Activated gamma-delta T cell treated with anti-CD3 and anti-CD28 coated beads, Interleukin-2, amount 50 U/mL, for 16 hours (primary cell): ENCODE measurements at places on chromosomes 3 and 15.

- DNase-seq = no peak
Measured at GRCh38 chr3:143209715-143210059, 90.1 kb downstream of the CHST2 start.

DNA sequence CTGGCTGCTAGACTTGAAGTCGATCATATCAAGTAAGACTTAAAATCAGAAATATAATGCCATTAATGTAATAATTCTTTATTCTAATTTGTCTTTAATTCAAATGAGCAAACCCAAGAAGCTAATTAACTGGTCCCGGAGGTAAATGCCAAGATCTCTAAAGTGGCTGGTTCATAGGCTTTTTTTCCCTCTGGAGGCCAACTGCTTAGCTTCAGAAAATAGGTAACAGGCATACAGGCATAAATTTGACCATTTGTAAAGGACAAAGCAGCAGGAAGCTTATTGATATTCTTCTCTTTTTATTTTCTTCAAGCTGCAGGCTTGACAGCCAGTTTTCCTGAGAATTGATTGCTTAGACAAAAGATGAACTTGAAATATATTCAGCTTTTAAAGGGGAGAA, 158.6 kb upstream of the RAP2B start:
- DNase-seq = no peak

DNA sequence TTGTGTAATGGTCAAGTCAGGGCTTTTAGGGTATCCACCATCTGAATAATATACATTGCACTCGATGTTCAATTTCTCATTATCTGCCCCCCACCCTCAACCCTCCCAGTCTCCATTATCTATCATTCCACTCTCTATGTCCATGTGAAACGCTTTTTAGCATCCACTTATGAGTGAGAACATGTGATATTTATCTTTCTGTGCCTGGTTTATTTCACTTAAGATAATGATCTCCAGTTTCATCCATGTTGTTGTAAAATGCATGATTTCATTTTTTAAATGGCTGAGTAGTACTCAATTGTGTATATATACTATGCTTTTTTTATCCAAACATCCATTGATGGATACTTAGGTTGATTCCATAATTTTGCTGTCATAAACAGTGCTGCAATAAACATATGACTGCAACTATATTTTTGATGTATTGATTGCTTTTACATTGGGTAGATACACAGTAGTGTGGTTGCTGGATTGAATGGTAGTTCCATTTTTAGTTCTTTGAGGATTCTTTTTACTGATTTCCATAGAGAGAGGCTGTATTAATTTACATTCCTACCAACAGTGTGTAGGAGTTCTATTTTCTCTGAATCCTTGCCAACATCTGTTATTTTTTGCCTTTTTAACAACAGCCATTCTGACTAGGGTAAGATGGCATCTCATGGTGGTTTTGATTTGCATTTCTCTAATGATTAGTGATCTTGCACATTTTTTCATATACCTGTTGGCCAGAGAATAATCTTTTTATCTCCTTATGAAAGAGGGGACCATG, 332.9 kb upstream of the TGFBR2 start:
- no peak for DNase-seq

DNA sequence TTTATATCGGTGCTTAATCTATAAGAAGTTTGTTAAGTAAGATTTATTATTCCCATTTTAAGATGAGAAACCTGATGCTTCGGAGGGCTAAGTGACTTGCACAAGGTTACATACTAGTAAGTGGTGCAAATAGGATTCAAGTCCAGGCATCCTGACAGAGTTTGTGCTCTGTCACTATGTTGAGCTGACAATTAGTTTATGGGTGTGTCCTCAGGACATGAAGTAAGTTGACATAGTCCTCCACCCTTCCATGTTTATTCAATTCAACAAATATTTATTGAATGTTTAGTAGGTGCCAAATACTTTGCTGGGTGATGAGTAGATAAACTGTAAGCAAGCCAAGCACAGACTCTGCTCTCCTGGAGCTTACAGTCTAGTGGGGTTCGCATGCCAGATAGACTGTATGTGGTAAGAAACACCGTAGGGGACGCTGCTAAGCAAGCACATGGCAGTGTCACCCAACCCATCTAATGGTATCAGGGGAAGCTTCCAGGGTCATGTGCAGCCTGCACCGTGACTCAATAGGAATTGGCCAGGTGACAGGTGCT, 342.7 kb upstream of the SATB1 start:
- no peak for DNase-seq

DNA sequence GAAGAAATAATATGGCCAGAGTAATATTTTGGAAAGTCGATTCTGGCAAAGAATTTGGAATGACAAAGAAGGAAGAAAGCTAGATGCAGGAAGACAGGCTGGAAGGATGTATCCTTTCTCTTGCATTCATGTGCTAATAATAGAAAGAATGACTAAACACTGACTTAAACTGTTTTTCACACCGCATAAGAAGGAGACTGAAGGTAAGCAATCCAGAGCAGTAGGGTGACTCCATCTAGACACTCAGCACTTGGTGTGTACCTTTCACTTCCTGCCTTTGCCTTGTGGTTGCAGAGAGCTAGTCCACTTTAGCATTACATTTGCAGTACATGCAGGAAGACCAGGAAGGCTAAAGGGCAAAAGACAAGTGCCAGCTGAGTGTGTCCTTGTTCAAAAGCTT, 234.6 kb downstream of the RBMS3 start:
- no peak for DNase-seq

- no peak for DNase-seq
Measured at GRCh38 chr3:171248426-171249111, 211.6 kb downstream of the TNIK start.

- no peak for DNase-seq
Measured at GRCh38 chr3:127208483-127209100, 15.7 kb downstream of the PRR23E start.

DNA sequence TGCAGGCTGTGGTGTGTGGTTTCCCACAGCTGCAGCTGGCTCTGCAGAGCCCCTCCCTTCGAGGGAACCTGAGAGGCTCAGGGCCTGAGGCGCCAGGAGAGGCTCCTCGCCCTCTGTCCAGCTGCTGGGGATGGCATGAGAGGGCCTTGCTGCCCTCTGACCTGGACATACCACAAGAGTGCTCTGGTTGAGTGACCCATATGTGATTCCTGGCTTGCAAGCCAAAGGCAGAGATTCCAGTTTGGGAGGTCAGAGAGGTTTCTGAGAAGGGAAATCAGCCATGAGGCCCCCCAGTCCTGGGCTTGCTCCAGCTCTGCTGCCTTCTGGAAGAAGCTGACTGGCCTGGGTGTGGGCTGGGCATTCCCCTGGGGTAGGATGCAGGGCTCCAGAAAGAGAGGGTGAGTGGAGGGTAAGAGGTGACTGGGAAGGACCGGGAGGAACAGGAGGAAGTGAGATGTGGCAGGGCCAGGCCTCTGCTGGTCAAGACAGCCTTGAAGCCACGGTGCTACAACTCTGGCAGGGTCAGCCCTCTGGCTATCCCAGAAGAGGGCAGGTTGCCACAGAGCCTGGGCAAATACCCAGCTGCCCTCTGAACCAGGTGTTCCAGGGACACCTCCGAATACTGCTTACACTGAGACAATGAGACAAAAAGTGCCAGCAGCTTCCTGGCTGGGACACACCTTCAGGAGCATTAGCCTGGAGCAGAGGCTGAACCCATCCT, 16.0 kb upstream of the SRP14 start:
- DNase-seq = no peak

DNA sequence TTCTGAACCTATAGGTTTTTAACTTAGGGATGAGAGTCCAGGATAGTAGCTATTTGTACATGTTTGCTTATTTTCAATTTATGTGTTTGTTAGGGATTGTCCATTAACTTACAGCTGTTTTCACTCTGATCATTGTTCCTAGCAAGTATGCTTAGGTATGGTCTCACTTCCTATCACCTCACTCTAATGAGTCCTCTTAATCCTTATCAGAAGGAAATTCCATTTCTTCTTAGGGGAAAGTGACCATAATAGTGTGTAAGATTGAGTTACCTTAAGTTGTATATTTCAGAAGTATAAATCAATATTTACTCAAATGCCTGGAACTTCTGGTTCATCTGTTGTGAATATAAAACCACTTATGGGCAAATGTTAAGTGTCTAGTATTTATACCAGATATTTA, 53.0 kb downstream of the PIAS1 start:
- no peak for DNase-seq

DNA sequence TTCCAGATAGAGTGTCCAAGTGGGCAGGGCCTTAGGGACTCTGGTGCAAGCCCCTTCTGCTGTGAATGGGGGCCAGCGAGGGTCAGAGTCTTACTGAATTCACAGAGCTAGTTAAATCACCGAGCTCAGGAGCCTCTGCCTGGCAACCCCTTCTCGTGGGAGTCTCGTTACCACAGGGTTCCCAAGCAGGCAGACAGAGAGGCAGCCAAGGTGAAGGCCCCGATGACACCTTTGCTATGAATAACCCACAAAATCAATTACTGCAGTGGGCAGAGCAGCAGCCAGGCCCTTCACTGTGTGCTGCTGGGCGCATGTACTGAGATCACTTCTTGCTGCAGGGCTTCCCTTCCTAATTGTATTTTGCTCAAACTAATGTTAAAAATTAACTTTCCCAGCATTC, 56.9 kb downstream of the SPSB4 start:
- DNase-seq = no peak

GRCh38 chr3:16529264-16529663, 15.8 kb upstream of the RFTN1 start:
- no peak for DNase-seq

DNA sequence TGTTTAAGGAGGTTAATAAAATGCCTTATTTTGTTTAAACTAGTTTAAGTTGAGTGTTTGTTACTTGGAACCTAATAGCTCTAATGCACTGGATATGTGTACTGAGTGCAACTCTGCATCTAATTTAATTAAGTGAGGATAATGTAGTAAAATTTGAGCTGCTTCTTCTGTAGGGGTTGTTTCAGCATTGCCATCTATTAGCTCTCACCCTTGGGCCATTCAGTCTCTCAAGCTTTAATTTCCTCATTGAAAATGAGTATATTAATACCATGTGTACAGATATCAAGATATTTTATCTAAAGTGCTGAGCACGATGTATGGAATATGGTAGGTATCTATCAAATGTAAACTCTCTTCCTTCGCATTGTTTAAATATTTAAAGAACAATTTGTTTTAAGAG, 375.7 kb upstream of the LRRC3B start:
- no peak for DNase-seq

GRCh38 chr15:63539521-63539920, 35.1 kb downstream of the USP3 start:
- no peak for DNase-seq

GRCh38 chr15:68290715-68291114, 13.2 kb downstream of the FEM1B start:
- DNase-seq = no peak

DNA sequence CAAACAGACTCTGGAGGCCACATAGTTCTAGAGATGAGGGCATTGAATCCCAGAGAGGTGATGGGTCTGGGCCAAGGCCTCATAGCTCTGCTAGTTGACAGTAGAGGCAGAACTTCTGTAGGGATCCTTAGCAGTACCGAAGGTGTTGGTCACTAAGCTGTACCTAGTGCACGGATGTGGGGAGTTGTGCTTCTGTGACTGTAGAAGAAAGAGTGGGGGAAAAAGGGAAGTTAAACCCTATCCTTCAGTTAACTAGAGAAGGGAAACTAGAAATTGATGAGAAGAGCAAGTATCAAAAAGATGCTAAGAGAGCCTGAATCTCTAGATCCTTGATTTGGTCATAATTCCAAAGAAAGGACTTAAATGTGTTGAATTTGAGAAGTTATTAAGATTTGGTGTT, 186.7 kb downstream of the NFKBIZ start:
- DNase-seq = no peak

DNA sequence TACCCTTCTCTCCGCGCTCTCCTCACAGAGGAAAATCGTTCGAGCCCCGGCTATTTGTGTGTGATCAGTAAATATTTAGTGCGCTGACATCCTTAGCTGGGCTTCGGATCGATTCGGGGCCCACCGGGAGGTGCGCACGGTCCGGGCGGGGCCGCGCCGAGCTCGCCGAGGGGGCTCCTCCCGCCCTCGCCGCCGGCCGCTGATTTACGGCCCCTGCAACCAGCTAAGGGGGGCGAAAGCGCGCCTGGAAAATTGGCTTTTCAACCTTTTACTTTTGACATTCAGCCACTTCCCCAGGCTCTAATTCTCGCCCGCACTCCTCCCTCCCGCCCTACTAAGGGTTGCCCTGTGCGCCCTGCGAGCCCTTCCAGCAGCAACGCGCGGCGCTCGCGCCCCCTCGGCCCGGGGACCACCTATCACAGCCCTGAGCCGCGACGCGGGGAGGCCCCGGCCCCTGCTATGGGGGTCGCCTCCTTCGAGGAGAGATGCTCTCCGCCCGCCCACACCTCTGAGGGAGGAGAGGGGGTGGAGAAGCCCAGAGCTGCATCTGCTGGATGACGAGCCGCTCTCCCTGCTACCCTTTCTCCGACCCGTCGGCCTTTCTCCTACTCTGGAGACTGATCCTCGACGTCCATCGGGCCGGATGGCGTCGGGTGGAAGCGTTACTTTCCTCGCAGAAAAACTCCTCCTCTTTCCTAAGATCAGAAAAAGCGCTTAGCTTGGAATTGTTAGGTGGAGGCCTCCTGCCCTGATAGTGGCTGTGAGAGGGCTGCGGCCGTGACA, 7.8 kb upstream of the NR2F2 start:
- DNase-seq = no peak

DNA sequence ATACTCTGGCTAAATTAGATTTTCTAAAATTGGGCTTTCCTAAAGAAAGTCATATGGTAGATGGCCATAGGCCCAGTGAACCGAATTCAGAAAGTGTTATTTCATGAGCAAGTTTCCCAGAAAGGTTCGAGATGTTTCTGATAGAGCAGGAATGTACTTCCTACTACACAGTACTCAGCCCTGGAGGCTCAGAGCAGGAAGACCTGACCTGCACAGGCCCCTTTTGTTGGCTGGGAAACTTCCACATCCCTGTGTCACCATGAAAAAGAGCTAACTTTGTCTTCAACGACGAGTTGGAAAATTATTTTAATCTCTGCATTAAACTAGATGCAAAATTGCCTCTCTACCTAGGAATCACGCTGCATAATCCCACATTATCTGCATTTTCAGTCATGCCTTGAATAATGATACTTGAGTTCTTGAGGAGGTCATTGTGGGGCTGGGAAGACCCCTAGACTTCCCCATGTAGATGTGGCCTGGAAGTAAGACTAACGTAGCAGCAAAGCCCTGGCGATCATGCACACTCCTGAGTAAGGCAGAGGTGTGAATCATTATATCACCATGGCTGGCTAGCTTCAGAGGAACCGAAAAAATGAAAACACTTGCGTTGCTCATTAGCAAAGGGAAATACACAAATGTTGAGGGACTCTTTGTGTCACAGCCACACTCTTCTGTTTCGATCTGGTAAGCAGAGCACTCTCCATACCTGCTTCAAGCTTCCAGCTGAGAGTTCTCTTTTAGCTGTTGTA, 47.1 kb downstream of the CMTM7 start:
- DNase-seq = no peak

GRCh38 chr3:12859840-12860239, 18.5 kb upstream of the RPL32 start:
- no peak for DNase-seq

- no peak for DNase-seq
Measured at GRCh38 chr3:89488800-89489580, 381.6 kb downstream of the EPHA3 start.
